Cardiac muscle cell (in vitro differentiated cells and primary cell): ENCODE measurements at places on chromosomes 7 and 10.

GRCh38 chr10:75935650-75936400 lies 504.4 kb downstream of the LRMDA start:
- DNase-seq, result no peak

DNA sequence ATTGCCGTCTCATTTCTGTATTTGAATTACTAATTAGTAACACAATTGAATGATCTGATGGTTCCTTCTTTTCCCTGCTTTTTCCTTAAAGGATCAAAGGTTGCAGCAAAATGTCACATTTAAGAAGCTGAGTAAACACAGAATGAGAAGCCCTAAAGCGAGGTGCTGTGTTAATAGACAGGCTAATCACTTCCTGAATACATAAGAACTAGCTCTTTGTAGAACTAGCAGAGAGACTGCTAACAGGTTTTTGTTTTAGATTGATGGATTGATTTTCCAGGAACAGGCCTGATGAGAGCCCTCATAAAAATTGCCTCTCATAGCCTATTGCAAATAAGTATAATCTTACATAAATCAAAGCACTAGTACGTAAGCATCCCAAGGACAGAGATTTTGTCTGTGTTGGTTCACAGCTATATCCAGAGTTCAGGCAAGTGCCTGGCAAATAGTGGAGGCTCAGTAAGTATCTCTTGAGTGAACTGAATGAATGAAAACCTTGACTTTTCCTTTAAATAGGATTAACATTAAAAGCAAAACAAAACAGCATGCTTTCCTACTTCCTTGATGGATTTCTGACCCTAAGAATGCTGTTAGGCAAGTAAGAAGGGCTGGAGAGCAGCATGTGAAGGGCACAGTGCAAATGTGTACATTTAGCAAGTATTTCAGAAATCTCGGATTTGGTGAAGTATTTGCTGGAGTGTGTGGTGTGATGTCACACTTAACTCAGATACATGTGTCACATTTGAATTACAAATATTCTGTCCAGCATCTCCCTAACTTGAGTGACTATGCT lies 3.3 kb downstream of the TMEM229A start:
- no peak for DNase-seq

DNA sequence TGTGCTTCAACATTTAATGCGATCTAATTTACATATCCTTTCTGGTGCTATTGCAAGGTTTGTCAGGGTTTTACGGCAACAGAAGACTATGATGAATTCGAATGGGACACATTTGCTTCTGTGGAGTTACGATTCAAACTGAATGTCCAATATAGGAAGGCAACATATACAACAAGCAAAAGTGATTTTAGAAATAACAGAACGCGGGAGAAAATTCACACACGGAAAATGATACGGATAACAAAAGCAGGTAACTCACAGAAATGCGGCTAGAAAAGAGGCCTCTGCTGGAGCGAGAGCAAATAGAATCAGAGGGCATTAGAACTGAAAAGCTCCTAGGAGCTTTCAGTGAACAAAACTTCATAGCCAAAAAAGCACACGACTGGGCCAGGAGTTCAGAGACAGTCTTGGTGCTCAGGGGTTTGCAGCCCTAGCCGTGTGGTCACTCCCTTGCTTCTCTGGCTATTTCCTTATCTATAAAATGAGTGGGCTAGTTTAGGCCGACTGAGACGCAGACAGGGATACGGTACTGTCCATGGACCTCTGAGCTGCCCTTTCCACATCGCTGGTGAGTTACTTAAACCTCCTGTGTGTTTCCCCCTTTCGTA lies 557 bp upstream of the TAX1BP1 start:
- no peak for DNase-seq

GRCh38 chr7:88546808-88547207 lies 212.7 kb upstream of the ZNF804B start:
- peak; percentile 34 for DNase-seq

DNA sequence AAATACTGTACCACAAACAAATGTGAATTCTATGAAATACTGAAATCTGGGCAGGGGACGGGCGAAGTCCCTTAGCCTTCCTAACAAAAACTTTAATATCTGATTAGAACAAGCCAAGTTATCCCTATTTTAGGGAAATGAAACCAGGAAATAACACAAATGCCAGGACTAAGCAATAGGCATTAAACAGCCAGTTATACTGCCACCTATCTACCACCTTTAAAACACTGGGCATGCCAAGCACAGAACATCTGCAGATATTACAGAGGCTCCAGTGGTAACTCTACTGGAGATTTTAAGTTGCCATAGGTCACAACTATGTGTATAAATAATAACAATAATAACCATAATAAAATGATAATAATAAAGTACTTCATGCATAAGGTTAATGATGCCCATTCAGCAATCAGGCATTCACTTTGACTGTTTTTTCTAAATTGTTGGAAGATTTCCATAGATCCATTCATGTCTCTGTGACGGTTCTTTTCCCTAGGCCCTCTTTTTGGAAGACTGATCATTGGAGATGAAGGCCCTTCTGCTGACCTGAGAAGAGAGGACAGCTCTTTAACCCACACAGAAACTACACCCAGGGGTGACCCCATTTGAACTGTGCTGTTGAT lies 195.7 kb downstream of the CACNA2D1 start:
- peak; percentile 32 for DNase-seq

DNA sequence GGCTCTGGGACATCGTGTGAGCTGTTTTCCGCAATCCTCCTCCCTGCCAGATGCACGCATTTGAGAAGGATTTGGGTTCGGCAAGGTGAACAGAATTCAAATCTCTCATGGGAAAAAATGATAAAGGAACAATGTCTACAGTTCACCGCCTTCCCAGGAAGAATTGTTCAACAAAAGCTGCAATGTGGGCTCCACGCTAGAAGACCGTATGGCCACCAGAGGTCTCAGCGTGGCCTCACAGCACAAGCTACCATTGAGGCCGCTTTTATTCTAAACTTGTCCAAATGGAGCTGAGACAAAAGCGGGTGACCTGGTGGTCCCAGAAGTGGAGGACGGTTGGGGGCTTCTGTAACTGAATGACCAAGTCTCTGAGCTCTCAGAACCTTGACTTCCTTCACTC lies 733.1 kb downstream of the PARD3 start:
- DNase-seq, result no peak

- DNase-seq, result no peak
Measured at GRCh38 chr7:102306916-102307677, 20.4 kb downstream of the SH2B2 start.

- DNase-seq, result no peak
Measured at GRCh38 chr10:105291571-105291970, 650.5 kb downstream of the SORCS3 start.

- peak; percentile 67 for DNase-seq
Measured at GRCh38 chr7:29189743-29190201, 4.8 kb upstream of the CHN2 start.

- DNase-seq, result peak; percentile 6
Measured at GRCh38 chr7:113394856-113395255, 276.5 kb upstream of the SMIM30 start.

- no peak for DNase-seq
Measured at GRCh38 chr7:35755711-35756110, 45.1 kb upstream of the SEPTIN7 start.

- DNase-seq, result no peak
Measured at GRCh38 chr10:56316603-56317002, 44.5 kb downstream of the ZWINT start.

DNA sequence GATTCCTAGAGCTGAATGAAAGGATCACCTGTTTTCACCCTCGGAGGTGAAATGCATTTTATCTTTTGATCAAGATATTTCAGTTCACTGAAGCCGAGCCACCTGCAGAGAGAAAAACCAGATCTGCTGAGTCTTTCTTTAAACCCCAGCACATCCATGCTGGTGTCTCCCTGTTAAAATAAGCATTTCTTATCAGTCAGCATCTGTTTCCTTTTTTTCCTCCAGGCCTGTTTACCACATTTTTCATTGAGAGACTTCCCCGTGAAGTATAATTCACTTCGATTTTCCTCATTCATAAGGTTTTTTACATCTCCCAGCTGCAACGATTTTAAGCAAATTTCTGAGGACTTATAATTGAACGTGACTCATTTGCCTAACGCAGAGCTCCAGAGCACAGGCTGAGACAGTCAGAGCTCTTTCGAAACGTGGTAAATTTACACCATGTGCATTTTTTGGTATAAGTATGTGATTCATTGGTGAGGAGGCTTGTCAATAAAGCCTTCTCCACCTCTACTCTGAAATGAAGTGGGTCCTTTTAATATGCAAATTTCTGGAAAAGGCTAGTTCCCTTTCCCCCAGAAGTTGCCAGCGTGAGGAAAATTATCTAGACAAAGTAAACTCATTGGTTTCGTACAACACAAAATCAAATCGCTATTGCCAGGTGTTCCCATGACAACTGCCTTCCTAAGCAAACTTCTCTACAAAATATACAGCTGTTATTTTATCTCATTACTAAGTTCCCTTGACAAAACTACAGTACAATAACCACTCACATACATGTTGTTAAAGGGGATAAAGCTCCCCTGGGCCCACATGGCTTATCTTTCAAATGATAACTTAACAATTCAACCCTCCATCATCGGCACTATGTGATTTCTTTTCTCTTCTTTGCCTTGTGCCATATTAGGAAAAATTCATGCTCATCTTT lies 374.8 kb upstream of the AKR1E2 start:
- DNase-seq, result peak; percentile 85

DNA sequence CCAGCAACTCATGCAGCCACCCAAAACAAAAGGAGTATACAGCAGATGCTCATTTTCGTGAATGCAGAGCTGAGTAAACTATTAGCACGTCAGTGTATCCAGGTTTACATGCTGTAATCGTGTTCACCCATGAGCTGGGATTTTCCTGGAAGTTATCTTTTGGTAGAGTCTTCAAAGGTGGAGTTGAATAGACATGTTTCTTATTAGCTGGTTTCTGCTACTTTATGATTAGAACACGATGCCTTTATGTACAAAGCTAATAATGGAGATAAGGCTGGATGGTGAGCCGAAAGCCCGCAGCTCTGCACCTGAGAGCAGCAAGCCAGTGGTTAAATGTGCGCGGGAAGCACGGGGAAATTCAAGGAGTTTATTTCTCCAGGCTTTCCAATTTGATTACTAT lies 123.8 kb downstream of the ADARB2 start:
- no peak for DNase-seq

GRCh38 chr7:130921391-130922180 lies 187.6 kb upstream of the KLF14 start:
- peak; percentile 91 for DNase-seq

- no peak for DNase-seq
Measured at GRCh38 chr7:90579181-90579688, 16.9 kb upstream of the CDK14 start.

DNA sequence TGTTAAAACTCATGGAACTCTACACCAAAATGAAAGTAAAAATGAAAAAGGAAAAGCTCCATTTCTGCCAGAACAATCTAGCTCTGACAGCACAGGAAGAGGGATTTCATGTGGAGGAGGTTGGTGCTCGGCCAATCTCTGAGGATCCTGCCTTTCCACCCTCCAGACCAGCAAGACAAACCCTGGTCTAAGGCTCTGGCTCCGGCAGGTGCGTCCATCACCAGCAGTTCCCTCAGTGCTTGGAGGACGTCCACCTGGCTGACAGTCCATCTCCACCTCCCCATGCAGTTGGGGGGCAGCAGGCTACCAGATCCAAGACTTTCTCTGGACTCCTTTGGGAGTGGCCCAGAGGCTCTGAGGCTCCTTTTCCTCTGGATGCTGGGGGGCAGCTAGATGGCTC lies 25.0 kb upstream of the LOXL4 start:
- DNase-seq, result no peak

GRCh38 chr7:142745745-142746144 lies 3.5 kb upstream of the PRSS1 start:
- no peak for DNase-seq

DNA sequence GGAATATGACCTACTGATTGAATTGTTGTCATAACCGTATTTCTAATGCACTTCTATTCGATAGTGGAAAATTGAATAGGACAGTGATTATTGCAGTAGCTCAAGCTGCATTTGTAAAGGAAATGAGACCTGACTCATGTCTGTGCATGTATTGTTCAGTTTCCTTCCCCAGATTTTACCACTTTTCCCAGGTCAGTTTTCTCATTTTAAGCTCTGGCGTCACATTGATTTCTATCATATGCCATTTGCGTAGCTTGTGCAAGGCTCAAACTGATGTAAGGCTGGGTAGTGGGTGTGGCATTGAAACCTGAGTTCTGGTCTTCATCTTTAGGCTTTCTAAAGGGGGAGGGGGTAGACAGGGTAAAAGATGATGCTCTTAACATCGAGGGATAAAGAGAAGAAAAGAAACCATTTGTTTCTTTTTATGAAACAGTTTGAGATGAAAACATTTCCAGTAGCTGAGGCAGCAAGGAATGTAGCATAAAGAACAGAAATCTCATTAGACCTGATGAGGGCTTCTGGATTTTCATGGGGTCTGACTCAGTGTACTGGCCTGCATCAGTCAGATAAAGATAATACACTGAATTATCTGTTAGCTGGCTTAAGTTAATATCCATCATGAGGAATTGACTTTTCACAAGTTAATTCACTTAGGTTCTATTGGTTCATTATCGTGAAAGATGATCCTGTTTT lies 182.3 kb upstream of the CDCA7L start:
- no peak for DNase-seq

DNA sequence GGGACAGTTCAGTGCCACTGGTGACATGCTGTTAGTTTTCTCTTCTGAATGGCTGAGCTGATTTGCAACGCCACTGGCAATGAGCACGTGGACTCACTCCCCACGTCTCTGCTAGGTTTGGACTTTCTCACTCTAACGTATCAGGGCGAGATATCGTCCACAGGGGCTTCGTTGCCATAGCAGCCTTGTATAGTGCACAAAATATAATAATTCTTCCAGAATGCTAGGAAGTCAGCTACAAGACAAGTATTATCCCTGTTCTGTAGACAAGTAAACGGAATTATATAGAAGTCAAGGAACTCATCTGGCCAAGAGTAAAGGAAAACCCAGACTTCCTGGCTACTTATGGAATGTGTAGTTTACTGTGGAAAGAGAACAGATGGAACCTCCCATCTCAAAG lies 226.8 kb downstream of the ARHGAP21 start:
- DNase-seq, result no peak

DNA sequence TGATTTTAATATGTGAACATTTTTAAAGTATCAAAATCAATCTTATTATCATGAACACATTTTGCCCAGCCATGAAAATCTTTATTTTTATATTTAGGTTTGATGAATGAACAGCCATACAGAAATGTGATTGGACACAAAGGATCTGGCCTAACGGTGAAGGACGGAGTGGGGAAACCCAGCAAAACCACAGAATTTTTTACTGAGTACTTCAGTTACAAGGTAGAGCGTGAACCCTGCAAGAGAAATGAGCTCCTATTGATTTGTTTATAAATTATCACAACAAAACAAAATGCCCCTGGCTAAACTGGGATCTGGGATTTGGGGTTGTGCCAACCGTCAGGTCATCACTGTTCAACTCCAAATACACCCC lies 118.8 kb downstream of the JAZF1 start:
- DNase-seq, result no peak

DNA sequence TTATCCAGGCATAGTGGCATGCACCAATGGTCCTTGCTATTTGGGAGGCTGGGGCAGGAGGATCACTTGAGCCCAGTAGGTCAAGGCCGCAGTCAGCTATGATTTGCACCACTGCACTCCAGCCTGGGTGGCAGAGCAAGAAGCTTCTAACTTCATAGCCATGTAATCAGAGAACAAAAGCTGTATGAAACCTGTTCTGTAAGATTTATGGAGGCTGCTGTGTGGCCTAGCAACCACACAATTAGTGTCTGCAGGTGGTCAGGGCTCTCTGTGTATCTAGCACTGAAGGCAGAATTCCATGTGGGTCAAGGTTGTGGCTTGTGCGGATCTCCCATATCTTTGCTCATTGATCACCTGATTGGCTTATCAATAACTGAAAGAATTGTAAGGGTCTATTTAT lies 221.5 kb upstream of the FOXK1 start:
- no peak for DNase-seq
